Suppressor macrophage treated with lipopolysaccharide for 1 hour (primary cell): ENCODE measurements at places on chromosomes 3 and 15.

DNA sequence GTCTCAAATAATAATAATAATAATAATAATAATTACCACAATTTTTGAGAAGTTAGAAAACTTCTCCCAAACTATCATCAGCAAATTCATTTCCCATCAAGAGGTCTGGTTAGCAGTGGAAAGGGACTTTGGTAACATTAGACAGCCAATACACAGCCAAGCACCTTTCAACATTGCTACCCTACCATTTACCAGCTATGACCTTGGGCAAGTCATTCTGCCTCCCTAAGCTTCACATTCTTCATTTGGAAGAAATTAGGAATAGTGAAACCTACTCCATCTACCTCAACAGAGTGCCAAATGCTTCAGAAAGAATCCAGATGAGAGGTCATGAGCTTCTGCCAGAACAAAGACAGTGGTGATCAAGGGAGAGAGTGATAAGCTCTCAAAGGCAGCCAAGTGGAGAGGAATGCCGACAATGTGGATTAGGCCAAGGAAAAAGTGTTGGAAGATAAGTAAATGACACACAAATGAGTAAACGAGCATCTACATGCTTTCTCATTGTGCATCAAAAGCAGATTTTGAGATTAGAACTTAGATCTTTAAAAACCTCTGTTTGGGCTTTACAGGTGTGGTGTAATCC is 42.9 kb upstream of the LPP start:
- DNase-seq: no peak

- peak; percentile 33 for DNase-seq
Measured at GRCh38 chr3:4394048-4394447, 73.0 kb downstream of the SUMF1 start.

- no peak for DNase-seq
Measured at GRCh38 chr3:167673221-167673620, 19.5 kb upstream of the WDR49 start.

- no peak for DNase-seq
Measured at GRCh38 chr3:41581700-41582099, 380.2 kb downstream of the ULK4 start.

- DNase-seq: peak; percentile 78
Measured at GRCh38 chr15:76987896-76988860, 6.7 kb upstream of the PSTPIP1 start.

DNA sequence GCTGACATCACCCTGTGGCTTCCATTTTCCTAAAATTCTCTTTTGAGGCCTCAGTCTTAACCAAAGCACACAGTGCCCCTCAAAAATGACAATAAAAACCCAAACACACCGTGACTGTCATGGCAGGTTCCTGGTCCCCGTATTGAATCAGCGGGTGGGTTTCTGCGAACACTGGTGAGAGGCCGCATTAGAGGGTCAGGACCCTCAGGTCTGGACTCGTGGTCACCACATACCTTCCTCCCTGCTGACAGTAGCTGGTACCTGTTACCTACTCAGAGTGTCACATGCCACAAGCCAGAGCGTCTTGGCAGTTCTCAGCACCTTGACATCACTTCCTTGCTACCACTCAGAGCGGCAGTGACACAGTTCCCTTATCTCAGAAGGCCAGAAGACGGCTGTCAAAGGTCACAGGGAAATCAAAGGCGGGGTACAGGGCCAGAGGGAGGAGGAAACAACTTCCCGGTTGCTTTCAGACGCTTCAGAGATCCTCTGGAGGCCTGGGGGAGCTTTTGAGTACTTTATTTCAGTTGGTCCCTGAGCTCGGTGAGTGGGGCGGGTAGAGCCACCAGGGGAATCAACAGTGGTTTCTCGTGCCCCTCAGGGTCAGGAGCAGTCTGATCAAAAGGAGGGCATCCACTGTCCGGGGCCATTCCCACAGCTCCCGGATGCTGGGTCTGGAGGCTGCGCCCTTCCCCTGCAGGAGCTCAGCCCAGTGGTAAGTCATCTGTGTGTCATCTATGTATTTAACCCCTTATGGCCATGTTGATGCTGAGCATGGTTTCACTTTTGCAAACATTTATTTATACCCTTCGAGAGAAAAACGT is at the start of the genes CCR5AS and CCRL2:
CCR5AS (minus strand) TSS at position 279 of the 824 bp plus-strand sequence.
CCRL2 (plus strand) TSS at position 472 of the 824 bp plus-strand sequence. CDS start 821 bp downstream, outside the sequence.
- peak; percentile 92 for DNase-seq

- DNase-seq: no peak
Measured at GRCh38 chr15:101043011-101043410, 123.9 kb downstream of the LRRK1 start.

DNA sequence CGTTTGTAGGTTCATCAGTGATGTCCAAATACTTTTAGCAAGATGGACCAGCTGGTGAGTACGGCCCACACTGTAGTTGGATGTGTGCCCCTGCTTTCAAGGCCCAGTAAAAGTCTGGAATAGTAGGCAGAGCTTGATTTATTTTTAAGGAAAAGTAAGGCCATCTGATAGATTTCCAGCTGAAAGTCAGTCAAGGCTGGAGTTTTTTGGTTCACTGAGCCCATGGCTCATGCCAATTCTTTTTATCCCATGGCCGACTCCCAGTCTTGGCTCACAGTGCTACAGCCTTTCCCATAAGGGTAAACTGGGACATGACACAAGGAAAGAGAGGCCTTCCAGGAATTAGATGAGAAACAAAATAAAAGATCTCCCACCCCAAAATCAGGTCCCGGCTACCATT is 13.5 kb downstream of the CCDC80 start:
- no peak for DNase-seq

DNA sequence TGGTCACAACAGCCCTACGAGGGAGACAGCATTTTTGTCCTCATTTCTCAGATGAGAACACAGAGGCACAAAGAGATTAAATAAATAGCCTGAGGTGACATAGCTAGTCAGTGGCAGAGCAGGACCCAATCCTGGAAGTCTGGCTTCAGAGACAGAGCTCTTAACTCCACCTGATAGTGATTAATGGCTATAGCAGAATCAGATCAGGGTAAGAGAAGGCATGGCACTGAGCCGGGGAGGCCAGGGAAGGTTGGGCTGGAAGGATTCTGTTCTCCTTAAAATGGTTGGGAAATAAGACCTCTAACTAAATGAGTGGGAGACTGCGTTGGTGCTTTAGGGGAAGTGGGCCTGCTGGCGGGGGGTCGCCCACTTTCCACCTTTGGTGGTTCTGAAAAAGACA is 104.5 kb downstream of the VGLL4 start:
- DNase-seq: no peak

GRCh38 chr3:123872621-123873020 is 11.5 kb downstream of the MYLK start:
- no peak for DNase-seq

GRCh38 chr3:13628841-13629551 is 80.1 kb downstream of the FBLN2 start:
- DNase-seq: no peak

- no peak for DNase-seq
Measured at GRCh38 chr3:79937567-79937966, 169.8 kb upstream of the ROBO1 start.

DNA sequence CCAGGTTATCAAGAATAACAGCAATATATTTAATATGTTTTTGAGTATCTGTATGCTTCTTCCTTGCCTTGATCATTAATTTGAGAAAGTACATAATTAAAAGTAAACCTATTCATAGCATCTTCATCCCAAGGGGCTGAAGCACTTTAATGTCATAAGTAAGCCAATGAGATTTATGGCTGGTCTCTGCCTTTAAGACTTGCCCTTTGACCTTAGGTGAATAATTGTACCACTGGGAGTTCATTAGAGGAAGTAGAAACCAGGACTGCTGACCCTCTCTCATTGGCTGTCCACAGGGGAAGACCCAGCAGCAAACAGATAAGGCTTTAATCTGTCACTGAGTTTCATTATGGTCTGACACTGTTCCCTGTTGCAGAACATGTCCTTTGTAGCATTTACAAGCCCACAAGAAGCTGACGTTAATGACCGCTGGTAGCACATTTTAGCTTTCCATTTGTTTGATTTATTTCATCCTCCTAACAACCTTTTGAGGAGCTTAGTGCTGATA is 16.3 kb upstream of the ERC2 start:
- DNase-seq: no peak

GRCh38 chr3:105866656-105867653 is 1.9 kb downstream of the CBLB start:
- DNase-seq: no peak

- peak; percentile 76 for DNase-seq
Measured at GRCh38 chr3:184786280-184786941, 25.6 kb upstream of the VPS8 start.
